ENCODE measurements at places on chromosomes 5 and 9.

GRCh38 chr9:107410420-107410819 lies 79.1 kb downstream of the KLF4 start:
- H3K36me3 ChIP-seq, result no peaks in the 10 kb centered on the region
- H3K27ac ChIP-seq, result no peak overlapping the region
- no peaks in the 10 kb centered on the region for H3K27me3 ChIP-seq
- H3K4me1 ChIP-seq, result no peaks in the 10 kb centered on the region

- H3K36me3 ChIP-seq, result no peaks in the 10 kb centered on the region
- H3K4me3 ChIP-seq, result no peak overlapping the region
- DNase-seq, result no peak
- no peaks in the 10 kb centered on the region for H3K4me1 ChIP-seq
- H3K27ac ChIP-seq, result no peak overlapping the region
These were observed 92.4 kb downstream of the RORB start for GRCh38 chr9:74589576-74589975.

DNA sequence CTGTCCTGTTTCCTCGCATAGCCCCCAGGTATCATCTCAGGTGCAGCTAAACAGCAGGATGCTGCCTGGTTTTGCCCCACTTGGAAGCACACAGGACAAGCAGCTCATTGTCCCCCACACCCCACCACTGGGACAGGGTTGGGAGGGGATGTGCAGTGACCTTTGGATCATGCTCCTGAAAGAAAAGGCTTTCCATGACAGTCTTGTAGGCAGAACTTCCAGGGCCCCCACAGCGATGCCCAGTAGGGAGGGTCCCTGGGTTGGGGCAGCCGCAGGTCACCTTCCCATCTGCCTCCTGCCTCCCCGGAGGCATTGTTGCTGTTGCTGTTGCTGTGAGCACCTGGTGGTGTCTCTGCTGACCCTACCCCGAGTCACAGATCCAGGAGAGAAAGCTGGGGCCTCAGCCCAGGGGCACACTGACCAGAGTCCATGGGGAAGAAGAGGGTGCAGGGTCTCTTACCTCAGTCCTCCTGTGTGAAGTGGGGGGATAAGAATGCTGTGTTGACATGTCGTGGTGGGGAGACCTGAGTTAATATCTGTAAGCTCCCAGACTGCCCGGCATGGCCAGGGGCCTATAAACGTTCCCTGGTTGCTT lies 8.5 kb downstream of the CEP72 start:
- H3K36me3 ChIP-seq, result peaks cover 11% of the 10 kb centered on the region
- DNase-seq, result no peak
- H3K4me1 ChIP-seq, result peaks cover 7% of the 10 kb centered on the region
- H3K4me3 ChIP-seq, result no peak overlapping the region
- H3K27me3 ChIP-seq, result no peaks in the 10 kb centered on the region
- H3K27ac ChIP-seq, result no peak overlapping the region

GRCh38 chr9:14769230-14769571 lies 46.7 kb upstream of the CER1 start:
- no peak overlapping the region for H3K27ac ChIP-seq
- H3K27me3 ChIP-seq, result peaks cover 16% of the 10 kb centered on the region
- H3K36me3 ChIP-seq, result no peaks in the 10 kb centered on the region
- DNase-seq, result no peak
- H3K4me1 ChIP-seq, result peaks cover 3% of the 10 kb centered on the region

GRCh38 chr5:73591102-73591695 lies 25.7 kb downstream of the UTP15 start:
- no peak for DNase-seq
- H3K27ac ChIP-seq, result no peak overlapping the region
- no peaks in the 10 kb centered on the region for H3K36me3 ChIP-seq

DNA sequence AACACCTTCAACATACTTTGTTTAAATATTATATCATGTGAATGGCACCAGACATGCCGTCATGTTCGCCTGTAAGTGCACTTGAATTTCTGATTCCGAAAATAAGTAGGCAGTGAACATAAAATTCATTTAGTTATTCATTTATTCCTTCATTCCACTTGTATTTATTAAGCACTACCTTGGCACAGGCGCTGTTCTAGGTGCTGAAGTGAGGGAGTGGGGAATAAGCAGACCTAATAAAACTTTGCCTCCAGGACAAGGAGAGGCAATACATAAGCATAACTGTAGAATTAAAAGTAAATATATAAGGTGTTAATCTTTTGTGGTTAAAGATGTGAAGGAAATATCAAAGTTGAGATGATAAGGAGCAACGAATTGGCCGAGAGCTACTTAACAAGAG lies 297.4 kb downstream of the TENT4A start:
- no peak overlapping the region for H3K27ac ChIP-seq
- no peaks in the 10 kb centered on the region for H3K36me3 ChIP-seq
- H3K27me3 ChIP-seq, result no peaks in the 10 kb centered on the region
- no peak overlapping the region for H3K4me3 ChIP-seq
- H3K4me1 ChIP-seq, result no peaks in the 10 kb centered on the region

DNA sequence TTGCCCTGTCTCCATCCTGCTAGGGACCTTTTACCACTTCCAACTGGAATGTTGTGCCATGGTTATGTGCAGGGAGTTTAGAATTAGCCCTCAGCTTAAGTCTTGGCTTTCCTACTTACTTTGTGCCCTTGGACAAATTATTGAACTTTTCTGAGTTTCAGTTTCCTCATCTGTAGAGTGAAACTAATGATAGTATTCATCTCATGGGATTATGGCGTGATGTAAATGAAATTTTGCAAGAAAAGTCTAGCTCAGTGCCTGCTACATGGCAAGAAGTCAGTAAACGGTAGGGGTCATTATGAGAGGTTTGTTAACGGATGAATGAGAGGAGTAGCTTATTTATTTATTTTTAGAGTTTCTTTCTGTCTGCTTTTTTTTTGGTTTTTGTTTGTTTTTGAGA lies 1.8 kb downstream of the MVB12B start:
- peak overlapping the region; percentile 95 for H3K27ac ChIP-seq
- DNase-seq, result no peak
- peaks cover 10% of the 10 kb centered on the region for H3K36me3 ChIP-seq
- H3K4me3 ChIP-seq, result peak overlapping the region; percentile 86

- H3K4me3 ChIP-seq, result no peak overlapping the region
- peaks cover 3% of the 10 kb centered on the region for H3K36me3 ChIP-seq
- no peak for DNase-seq
- no peaks in the 10 kb centered on the region for H3K27me3 ChIP-seq
- peaks cover 4% of the 10 kb centered on the region for H3K4me1 ChIP-seq
- no peak overlapping the region for H3K27ac ChIP-seq
These were observed 7.0 kb downstream of the MAMDC4 start for GRCh38 chr9:136858844-136859757.

GRCh38 chr5:41270423-41271251 lies 57.3 kb upstream of the C6 start:
- no peak for DNase-seq
- no peaks in the 10 kb centered on the region for H3K36me3 ChIP-seq
- no peak overlapping the region for H3K4me3 ChIP-seq
- no peak overlapping the region for H3K27ac ChIP-seq

GRCh38 chr5:36657563-36657995 lies 51.2 kb downstream of the SLC1A3 start:
- DNase-seq, result no peak
- peaks cover 20% of the 10 kb centered on the region for H3K27me3 ChIP-seq
- no peak overlapping the region for H3K4me3 ChIP-seq
- H3K4me1 ChIP-seq, result peaks cover 2% of the 10 kb centered on the region

- H3K27ac ChIP-seq, result no peak overlapping the region
- no peaks in the 10 kb centered on the region for H3K4me1 ChIP-seq
- H3K4me3 ChIP-seq, result no peak overlapping the region
These were observed 31.8 kb upstream of the IL17B start for GRCh38 chr5:149410721-149411432.

GRCh38 chr9:135772702-135773493 lies 70.9 kb downstream of the KCNT1 start:
- no peaks in the 10 kb centered on the region for H3K36me3 ChIP-seq
- H3K4me3 ChIP-seq, result no peak overlapping the region
- no peak for DNase-seq
- H3K27ac ChIP-seq, result no peak overlapping the region
- no peaks in the 10 kb centered on the region for H3K27me3 ChIP-seq

DNA sequence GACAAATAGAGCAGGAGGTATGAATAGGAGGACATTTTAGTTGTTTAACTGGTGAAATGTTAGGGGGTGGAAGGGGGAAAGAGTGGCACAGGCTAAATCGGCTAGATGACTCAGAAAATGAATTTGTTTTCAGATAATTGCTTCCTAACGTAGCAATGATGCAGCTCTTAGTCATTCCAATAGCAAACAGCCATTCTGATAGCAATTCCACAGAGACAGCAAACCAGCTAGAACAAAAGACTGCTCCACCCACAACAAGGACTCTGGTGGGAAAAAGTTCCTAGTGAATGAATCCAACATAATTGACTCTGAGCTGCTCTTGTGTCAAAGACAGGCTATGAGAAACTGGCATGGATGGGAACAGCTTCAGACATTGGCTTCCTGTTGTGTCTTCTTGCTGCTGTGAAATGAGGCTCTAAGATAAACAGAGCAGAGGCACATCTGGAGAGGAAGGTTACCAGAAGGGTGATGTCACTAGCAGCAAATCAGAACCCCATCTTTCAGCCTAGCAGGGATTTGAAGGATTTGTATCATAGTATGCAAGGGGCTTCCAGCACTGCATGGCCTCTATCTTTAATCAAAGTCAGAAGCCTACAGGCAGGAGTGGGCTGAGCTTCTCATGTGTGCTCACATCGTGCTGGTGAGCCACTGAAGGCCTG lies 28.1 kb upstream of the F2RL1 start:
- no peaks in the 10 kb centered on the region for H3K36me3 ChIP-seq
- no peak overlapping the region for H3K27ac ChIP-seq
- peaks cover 2% of the 10 kb centered on the region for H3K27me3 ChIP-seq

- no peaks in the 10 kb centered on the region for H3K36me3 ChIP-seq
- no peaks in the 10 kb centered on the region for H3K4me1 ChIP-seq
- no peaks in the 10 kb centered on the region for H3K27me3 ChIP-seq
- H3K27ac ChIP-seq, result no peak overlapping the region
- no peak overlapping the region for H3K4me3 ChIP-seq
These were observed 130.7 kb downstream of the TRIM32 start for GRCh38 chr9:116817762-116818161.

DNA sequence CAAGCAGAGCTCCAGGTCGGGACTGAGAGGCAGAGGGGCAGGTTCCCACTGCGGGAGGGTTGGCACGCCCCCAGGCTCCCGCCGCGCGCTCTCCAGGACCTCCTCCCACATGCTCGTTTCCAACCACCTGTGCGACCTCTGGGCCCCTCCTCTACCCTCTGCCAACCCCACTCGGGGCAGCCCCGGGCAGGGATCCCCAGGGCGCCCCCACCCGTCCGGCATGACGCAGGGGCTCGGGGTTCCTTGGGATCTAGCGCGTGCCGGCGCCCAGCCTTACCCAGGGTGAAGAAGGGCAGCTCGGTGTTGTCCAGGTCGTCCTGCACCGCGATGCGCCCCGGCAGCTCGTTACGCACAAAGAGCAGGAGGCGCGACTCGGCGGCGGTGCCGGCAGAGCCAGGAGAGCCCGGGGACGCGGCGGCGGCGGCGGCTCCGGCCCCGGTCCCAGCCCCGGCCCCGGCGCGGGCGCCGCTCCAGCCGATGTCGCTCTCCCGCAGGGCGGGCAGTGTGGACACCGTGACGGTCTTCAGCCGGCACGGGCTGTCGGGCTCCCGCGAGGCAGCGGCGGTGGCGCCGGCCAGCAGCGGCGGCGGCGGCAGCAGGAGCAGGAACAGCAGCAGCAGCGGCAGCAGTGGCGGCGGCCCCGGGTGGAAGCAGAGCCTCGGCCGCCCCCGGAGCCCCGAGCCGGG lies 494 bp downstream of the ASTN2 start:
- H3K27me3 ChIP-seq, result peaks cover 24% of the 10 kb centered on the region
- H3K4me3 ChIP-seq, result no peak overlapping the region
- peak; percentile 38 for DNase-seq

- H3K4me3 ChIP-seq, result no peak overlapping the region
- H3K4me1 ChIP-seq, result no peaks in the 10 kb centered on the region
- DNase-seq, result no peak
- H3K36me3 ChIP-seq, result no peaks in the 10 kb centered on the region
These were observed 248.8 kb downstream of the MCTP1 start for GRCh38 chr5:95035891-95036685.

DNA sequence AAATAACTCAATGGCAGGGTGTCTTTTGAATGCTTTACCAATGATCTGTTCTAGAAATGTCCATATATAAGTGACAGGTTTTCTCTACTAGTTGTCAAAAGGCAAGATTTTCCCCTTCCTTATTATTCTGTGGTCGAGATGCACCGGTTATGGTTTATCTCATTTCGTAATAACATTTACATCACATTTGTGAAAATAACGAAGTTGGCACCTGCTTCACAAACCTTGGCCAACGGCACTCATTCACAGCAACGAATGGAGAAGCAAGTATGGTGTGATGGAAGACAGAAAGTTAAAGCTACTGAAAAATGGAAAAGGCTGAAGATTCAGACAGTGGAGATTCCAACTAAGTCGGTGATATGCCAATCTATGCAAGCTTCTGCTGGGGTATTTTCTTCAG lies 235.8 kb downstream of the KCTD16 start:
- no peak overlapping the region for H3K27ac ChIP-seq
- no peak overlapping the region for H3K4me3 ChIP-seq
- DNase-seq, result no peak
- peaks cover 3% of the 10 kb centered on the region for H3K27me3 ChIP-seq
- no peaks in the 10 kb centered on the region for H3K4me1 ChIP-seq

DNA sequence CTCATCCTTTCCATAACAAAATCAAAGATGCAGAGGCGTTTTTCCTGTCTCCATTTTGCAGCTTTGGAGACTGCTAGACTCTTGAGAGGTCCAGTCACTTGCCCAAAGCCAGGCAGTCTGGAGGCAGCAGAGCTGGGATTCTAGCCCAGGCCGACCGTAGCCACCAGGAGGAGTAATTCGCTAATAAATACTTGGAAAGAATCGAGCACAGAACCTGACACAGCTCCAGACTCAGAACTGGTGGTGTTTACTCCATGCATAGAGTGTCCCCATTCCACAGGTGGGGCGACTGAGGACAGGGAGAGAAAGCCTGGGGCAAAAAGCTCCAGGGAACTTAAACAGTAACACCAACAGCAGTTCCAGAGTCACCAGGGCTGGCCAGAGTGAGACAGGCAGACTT lies 10.7 kb upstream of the CERCAM start:
- no peak overlapping the region for H3K27ac ChIP-seq
- H3K4me1 ChIP-seq, result peaks cover 1% of the 10 kb centered on the region
- no peak overlapping the region for H3K4me3 ChIP-seq
- no peak for DNase-seq
- peaks cover 44% of the 10 kb centered on the region for H3K27me3 ChIP-seq
- no peaks in the 10 kb centered on the region for H3K36me3 ChIP-seq

GRCh38 chr5:109196823-109197160 lies 213.0 kb downstream of the PJA2 start:
- H3K27me3 ChIP-seq, result peaks cover 2% of the 10 kb centered on the region
- no peak for DNase-seq
- no peaks in the 10 kb centered on the region for H3K4me1 ChIP-seq
- no peak overlapping the region for H3K27ac ChIP-seq
- H3K36me3 ChIP-seq, result peaks cover 1% of the 10 kb centered on the region

- H3K27me3 ChIP-seq, result peaks cover 29% of the 10 kb centered on the region
- no peak overlapping the region for H3K4me3 ChIP-seq
- DNase-seq, result no peak
- no peaks in the 10 kb centered on the region for H3K4me1 ChIP-seq
These were observed 123.6 kb upstream of the PITX1 start for GRCh38 chr5:135157421-135158313.
